ENCODE measurements at places on chromosomes 1 and 21.

- no peak for DNase-seq
Observed at GRCh38 chr21:42741066-42741465, 87.6 kb downstream of the PDE9A start.

DNA sequence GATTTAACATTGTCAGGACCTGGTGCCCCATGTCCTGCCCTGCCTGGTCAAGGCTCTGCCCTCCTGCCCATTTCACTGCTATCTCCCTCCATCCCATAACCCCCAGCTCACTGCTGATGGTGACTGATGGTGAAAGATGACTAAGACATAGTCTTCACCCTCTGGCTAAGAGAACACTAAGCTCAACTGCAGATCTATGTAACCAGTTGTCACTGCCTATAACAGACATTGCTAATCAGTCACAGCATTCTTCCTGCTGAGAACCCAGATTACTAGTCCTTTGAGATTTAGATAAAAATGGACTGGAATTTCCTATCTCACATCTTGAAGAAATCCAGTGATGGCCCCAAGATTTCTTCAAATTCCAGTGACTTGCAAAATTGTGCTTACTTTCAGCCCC is 8.0 kb upstream of the ZNF362 start:
- DNase-seq = no peak

GRCh38 chr1:111236806-111237205 is 9.3 kb downstream of the CHI3L2 start:
- DNase-seq = no peak

- no peak for DNase-seq
Observed at GRCh38 chr1:12386130-12386529, 156.3 kb downstream of the VPS13D start.

DNA sequence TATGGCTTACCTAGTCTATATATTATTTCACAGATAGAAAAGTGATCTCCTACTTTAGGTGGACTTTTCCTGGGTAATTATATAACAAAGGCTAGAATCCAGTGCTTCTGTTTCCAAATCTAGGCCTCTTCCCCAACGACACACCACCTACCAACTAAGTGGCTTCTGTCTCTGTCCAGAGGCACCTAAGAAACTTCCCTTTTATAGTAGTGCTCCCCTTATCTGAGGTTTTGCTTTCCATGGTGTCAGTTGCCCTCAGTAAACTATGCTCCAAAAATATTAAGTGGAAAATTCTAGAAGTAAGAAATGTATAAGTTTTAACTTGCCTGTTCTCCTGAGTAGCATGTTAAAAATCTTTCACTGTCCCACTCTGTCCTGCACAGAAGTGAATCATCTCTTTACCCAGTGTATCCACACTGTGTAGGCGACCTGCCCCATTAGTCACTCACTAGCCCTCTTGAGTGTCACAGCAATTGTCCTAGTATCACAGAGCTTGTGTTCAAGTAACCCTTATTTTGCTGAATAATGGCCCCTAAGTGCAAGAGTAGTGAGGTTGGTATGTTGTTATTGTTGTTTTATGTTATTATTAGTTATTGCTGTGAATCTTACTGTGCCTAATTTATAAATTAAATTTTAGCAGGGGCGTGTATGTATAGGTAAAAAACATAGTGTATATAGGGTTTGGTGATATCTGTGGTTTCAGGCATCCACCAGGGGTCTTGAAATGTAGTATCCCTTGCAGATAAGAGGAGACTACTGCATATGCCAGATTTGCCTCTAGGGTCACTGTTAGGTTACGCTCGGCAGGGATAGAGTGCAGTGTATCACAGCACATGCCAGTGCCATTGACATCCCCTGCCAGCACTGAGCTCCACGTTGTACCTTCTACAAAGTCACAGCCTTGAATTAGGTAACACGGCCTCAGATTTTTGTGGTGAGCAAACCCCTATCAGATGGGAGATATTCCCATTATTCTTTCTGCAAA is 14.7 kb upstream of the CD53 start:
- DNase-seq = no peak

Data from hematopoietic multipotent progenitor cell (in vitro differentiated cells).